ENCODE measurements at places on chromosomes 7 and 10.

DNA sequence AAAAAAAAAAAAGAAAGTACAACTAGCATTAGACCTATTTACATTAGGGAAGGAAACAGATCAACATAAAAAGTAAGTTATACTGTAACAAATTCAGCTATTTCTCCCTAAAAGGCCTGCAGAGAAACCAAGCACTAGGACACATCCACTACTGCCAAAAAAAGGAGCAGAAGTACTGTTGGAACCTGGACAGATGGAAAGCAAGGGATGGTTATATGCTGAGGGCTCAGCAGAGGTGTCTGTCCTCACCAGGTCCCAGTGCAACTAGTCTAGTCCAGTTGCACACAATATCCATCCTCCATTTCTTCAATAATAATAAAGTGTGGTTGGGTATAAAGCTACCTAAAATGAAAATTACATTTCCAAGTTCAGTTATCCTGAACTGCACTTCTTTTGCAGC lies 103.2 kb upstream of the IFRD1 start:
- no peak for DNase-seq

DNA sequence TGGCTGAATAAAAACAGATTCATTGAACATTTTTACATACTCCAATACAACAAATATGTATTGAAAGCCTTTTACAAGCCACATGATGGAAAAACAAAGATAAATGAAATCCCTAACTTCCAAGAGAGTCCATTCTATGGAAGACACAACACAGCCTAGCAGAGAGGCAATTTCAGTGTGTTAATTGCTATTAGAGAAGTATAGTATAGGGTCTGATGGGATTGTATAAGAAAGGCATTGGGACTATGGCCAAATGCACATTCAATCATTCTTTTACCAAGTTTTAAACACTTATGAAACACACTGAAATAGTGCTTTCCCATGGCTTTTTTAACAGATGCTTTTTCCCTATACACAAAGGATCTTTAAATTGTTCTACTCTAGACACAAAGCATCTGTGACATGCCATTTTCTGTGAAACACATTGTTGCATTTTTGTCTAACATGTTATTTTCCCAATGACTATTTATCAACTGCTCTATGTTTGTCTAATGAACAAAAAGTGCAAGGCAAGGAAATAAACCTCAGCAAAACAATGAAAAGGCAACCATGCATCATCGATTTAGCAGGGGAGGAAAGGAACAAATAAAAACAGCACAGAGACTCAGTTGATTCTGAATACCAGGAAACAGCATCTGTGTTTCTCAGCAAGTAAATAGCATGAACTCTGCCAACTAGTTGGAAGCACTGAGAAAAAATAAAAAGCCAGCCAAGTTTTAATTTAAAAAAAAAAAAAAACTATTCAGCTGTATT lies 42.4 kb upstream of the PHYHIPL start:
- no peak for DNase-seq

- no peak for DNase-seq
These were observed 322.5 kb upstream of the POM121L12 start for GRCh38 chr7:52712938-52713337.

- DNase-seq, result no peak
These were observed 453.1 kb upstream of the MKI67 start for GRCh38 chr10:128579280-128579865.

GRCh38 chr7:91157579-91158320 lies 106.5 kb upstream of the FZD1 start:
- DNase-seq, result no peak

GRCh38 chr7:46360811-46361210 lies 439.7 kb upstream of the IGFBP3 start:
- DNase-seq, result no peak

- DNase-seq, result peak; percentile 19
These were observed 185.8 kb downstream of the USP6NL start for GRCh38 chr10:11425676-11426075.

GRCh38 chr10:97919012-97919411 lies 69.4 kb downstream of the GOLGA7B start:
- DNase-seq, result peak; percentile 7

DNA sequence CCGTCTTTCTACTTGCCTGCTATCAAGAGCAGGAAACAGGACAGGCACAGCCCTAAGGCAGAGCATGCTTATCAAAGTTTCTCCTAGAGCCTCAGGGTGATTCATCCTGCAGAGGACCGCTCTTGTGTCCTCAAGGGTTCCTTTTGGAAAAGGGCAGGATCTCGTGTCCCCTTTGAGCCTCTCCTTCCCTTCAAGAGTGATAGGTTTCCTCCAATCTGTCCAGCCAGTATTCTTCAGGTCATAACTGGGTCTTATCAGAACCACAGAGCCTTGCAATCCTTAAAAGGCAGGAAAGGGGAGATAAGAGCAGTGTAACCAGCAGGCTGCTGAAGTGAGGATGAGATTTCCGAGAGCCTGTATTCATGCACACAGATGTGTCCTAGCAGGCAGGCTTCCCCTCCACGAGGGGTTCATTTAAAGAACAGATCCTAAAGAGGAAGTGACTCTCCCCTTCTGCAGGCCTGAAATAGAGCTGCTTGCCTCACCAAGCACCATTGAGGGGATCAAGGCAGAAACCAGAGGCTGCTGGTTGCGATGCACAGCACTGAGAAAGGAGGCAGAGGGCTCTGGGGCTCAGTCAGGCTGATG lies 90.5 kb upstream of the SVIL start:
- no peak for DNase-seq

DNA sequence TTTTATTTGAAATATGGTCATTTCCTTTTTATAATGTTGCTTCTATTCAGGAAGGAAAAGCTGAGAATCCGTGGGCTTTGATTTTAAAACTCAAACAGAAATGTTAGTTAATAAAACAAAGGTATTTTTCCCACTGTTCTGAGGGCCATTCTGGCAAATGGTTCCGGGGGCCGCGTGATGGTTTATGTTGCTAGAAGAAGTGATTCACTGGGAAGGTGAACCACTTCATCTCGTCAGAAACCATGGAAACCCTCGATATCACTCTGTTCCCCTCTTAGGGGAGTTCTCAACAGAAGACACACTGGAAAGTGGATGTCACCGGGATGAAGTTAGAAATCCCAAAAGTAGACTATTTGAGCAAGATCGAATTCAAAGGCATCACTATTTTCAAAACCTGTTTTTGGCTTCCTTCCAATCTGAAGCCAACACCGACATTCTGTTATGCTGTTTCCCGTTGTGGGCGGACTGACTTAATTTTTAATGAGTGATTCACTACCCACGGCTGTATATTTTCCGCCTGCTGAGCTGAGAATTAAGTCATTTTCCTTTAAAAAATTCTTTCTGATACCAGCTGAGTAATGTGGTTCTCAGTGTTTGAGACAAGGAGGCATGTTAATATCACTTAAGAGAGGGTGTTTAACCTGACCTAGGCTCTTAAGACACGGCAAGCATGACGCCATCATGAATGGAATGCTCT lies 84.1 kb downstream of the PTPRE start:
- peak; percentile 63 for DNase-seq

DNA sequence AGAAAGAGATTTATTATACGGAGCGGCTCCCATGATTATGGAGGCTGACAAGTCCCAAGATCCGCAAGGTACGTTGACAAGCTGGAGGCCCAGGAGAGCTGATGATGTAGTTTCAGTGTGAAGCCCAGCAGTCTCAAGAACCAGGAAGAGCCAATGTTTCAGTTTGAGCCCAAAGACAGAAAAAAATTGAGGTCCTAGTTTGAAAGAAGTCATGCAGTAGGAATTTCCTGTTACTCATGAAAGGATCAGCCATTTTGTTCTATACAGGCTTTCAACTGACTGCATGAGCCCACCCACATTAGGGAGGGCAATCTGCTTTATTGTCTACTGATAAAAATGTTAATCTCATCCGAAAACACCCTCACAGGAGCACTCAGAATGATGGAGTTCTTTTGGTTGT lies 51.5 kb downstream of the CCDC71L start:
- DNase-seq, result no peak

DNA sequence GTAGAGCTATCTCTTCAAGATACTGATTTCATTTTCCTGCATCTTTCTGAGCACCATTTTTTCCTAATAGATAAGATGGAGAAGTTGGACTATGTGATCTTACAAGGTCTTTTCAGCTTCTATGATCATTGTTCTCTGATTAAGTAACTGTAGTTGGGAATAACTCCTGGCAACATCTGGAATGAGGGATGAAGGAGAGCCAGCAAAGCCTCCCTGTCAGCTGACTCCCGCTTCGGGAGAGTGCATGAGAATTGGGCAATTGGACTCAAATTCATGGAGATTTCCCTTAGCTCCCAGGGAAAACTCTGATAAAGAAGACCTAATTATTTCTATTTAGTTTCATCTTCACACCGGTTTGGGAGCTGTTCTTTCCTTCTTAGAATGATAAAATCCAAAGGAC lies 146.1 kb downstream of the CCDC71L start:
- DNase-seq, result no peak

DNA sequence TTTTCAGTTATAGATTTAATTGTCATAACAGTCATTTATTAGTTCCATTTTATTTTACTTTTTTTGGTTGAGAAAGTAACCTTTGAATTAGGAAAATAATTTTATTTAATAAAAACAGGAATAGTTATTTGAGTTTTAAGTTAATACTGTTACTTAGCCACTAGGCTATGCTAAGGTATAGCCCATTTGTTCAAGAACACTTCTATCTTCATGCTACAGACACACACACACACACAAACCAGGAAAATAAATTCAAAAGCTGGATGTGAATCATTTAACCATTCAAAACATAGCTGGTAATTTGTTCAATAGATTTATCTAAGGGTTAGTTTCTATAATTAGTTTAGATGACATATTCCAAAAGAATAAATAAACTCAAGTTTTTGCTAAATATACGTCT lies 148.4 kb downstream of the RNF133 start:
- no peak for DNase-seq

DNA sequence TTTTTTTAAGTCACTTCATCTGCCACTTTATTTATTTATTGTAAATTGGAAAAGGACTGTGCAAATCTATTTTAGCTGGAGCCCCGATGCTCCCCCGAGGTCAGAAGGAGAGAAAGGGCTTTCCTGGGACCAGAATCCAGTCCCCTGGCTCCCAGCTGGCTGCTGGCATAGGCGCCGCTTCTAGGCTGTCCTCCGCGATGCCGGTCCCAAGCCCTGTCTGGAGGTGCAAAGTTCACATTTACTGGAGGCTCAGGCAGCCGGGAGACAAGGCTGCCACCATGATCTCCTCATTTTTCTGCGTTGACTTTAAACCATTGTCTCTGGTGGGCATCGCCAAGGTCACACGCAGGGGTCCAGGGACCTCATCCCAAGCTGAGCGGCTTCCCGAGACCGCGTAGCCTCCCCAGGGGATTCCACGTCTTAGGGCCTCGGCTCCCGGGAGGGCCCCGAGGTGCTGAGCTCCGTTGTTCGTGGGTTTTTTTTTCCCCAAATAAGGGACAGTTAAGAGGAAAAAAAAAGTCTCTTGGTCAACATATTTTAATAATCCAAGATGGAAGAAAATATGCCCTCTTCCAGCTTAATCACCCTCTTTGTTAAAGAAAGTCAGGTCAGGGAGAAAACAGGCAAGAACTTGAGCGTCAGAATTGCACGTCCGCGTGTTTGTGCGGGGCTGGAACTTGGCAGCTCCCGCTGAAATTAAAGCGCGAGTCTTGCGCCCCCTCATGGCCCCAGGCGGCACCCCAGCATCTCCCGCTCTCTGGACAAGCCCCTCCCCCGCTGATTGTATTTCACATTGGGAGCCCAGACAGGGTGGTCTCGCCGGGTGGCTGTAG lies 11.9 kb downstream of the RGR start:
- peak; percentile 54 for DNase-seq

GRCh38 chr7:151859111-151859947 lies 17.6 kb downstream of the PRKAG2 start:
- DNase-seq, result no peak

DNA sequence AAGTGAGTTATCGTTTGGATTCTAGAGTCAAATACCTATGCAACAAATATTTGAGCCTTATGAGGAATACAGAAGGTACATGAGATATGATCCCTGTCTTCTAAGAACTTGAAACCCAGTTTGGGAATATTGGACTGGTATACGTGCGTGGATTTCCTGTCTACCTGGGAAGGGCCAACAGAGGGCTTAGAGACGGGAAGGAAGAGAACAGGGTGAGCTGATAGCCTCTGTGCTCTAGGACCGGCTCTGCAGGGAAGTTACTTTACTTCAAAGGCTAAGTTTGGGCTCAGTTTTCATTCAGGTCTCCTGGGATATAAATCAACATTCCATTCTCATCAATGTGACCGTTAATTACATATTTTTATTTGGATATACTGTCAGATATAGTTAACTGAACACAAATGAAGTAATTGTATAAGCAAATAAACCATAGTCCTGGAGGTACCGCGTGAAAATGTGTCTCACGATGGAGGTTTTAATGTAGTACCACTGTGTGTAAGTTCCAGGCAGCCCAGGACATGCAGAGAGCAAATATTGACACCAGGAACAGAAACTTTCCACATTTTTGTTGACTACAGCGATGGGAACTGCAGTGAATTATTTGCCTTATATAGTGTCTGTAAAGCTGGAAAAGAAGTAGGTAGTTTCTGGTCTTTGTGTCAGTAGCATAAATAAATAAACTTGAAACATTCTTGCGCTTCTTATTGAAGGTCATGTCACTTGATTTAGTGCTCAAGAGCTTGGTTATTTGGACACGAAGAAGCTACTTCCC lies 8.6 kb downstream of the CHST12 start:
- DNase-seq, result no peak

DNA sequence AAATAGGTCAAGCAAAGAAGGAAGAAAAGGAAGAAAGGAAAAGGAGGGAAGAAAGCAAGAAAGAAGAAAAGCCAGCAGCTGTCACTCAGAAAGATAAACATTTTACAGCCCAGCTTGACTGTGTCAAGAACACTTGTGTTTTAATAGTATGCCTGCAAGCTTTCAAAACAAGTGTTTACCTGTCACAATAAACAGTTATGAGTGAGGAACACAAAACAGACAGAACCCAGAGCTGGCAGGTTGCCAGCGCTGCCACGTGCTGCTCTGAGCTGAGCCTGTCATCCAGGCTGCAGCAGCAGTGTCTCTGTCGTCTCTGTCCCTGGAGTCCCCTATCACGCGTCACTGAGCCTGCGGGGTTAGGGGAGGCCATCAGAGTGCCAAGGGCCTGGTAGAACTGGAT lies 827.6 kb upstream of the AUTS2 start:
- DNase-seq, result no peak

DNA sequence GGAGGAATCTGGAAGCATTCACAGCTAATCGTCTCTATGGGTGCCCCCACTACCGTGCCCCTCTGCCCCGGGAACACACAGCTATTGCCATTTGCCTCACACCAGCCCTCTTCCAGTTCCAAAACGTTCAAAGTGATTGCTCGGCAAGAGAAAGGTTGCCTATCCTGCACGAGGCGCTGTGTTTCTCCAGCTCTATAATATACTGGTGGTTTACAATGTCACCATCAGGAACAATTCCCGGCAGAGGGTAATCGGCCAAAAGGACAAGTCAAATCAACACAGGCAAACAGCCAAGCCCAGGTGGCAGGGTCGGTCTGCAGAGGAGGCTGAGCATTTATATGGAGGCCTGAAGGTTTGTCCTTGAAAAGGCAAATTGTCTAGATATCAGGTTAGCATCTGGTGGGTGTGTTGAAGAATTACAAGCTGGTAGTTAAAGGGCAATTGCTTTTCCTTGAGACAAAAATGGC lies 29.2 kb upstream of the TNS3 start:
- no peak for DNase-seq

GRCh38 chr10:10935032-10935431 lies 82.6 kb upstream of the CELF2 start:
- no peak for DNase-seq

GRCh38 chr10:8499752-8500390 lies 445.4 kb downstream of the GATA3 start:
- no peak for DNase-seq

Data from natural killer cell (primary cell).